ENCODE measurements at places on chromosomes 2 and 18. TPM values are rescaled to one million over a fixed set of nuclear protein-coding genes. Genes with fewer than 3 reads are reported as not detected.

GRCh38 chr2:152846697-152847470, 128.5 kb downstream of the ARL6IP6 start:
- no peaks in the 10 kb centered on the region for H3K27me3 ChIP-seq
- no peaks in the 10 kb centered on the region for H3K36me3 ChIP-seq
- no peak for DNase-seq
- no peak overlapping the region for H3K27ac ChIP-seq
- no peak overlapping the region for H3K4me3 ChIP-seq

- no peaks in the 10 kb centered on the region for H3K27me3 ChIP-seq
- no peak for DNase-seq
- no peaks in the 10 kb centered on the region for H3K36me3 ChIP-seq
- no peaks in the 10 kb centered on the region for H3K4me1 ChIP-seq
- H3K4me3 ChIP-seq = no peak overlapping the region
- peak overlapping the region; percentile 23 for H3K27ac ChIP-seq
Measured at GRCh38 chr2:236830926-236831325, 254.8 kb upstream of the COPS8 start.

DNA sequence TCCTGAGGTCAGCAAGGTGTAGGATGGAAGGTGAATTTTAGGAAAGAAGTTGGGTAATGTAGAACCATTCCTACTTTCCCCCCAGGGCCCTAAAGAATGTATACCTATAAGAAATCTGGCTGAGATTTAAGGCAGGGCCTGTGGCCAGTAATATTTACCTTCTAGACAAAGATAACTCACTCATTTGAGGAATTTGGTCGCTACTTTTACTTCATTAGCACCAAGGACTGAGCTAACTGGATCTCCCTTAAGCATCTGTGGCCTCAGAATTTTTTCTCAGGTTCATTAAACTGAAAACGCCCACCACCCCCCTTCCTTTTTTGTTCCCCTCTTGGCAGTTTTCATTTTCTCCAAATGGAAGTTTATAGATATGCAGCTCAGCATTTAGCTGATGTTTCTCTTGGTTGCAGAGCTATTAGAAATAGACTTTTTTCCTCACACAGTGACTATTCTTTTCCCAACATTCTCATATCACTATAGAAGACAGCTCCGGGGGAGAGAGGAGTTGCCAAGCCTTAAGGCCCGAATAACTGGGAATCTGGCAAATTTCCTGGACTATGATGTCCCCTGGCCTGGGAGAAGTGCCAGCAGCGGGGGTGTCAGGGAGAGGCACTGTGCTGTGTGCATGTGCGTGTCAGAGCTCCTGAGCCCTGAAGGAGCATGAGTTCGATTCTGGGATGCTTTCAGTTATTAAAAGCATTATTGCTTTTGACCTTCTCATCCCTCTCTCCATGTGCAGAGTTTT, 310.9 kb downstream of the PRKCE start:
- H3K4me1 ChIP-seq = peaks cover 10% of the 10 kb centered on the region
- H3K27me3 ChIP-seq = no peaks in the 10 kb centered on the region
- H3K4me3 ChIP-seq = no peak overlapping the region
- peak; percentile 70 for DNase-seq
- no peak overlapping the region for H3K27ac ChIP-seq

DNA sequence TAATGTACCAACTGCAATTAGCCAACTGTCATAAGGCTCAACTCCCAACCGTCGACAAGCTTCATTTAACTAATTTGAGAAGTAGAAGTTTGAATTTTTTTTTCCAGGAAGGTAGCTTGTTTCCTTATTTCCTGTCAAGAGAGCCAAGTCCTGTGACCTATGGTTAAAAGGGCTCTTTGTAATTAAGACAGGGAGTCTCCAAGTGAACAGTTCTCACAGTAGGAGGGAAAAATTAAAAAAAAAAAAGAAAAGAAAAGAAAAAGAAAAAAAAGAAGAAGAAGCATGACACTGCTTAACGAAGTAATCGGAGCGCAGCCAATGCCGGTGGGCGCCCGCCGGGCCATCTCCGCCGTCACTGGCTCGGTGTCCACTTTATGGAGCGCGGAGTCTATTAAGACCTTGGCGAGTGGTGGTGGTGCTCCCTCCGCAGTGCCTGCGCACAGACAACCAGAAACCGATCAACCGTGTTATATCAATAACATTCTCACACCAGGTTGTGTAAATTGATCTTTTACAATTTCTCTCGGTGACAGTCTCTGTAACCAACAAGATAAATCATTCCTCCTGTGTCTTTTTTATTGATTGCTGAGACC, 197.2 kb upstream of the POU3F3 start:
- peaks cover 64% of the 10 kb centered on the region for H3K27me3 ChIP-seq
- no peak overlapping the region for H3K4me3 ChIP-seq
- H3K36me3 ChIP-seq = no peaks in the 10 kb centered on the region
- peaks cover 3% of the 10 kb centered on the region for H3K4me1 ChIP-seq

Gene ERICH2
- polyA plus RNA-seq = 0.24 TPM

DNA sequence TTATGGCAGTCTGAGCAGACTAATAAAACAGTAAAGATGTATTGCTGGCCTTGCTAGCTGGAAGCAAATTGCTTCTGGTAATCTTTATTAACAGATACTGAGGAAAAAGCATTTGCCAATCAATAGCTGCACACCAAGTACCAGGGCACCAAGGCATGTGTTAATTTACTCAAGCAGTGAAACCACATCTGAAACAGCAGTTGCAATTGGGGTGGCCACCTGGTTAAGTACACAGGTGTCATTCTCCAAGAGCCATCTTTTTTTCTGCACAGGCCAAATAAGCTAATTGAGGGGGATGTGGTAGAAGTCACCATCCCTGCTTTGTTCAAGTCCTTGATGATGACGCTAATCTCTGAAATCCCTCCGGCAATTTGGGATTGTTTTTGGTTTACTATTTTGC, 8.6 kb upstream of the SEH1L start:
- no peaks in the 10 kb centered on the region for H3K4me1 ChIP-seq
- no peak overlapping the region for H3K27ac ChIP-seq
- no peaks in the 10 kb centered on the region for H3K27me3 ChIP-seq
- DNase-seq = no peak

DNA sequence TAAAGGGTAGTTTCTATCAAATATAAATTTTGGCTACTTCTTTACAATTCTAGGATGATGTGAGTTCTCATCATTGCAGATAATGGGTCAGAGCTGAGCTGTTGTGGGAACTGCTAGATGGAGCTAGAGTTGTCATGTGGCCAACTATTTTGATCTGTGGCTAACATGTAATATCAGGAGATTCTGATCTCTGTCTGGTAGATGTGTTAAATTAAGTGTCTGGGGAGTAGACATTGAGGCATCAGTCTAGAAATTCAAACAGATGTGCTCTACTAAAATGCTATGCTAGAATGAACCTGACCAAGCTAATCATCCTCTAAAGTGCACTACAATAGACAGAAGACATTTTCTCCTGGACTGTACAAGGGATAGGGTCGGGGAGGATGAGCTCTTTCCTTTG, 30.3 kb upstream of the DARS1 start:
- no peaks in the 10 kb centered on the region for H3K27me3 ChIP-seq
- no peaks in the 10 kb centered on the region for H3K36me3 ChIP-seq
- DNase-seq = no peak
- no peak overlapping the region for H3K4me3 ChIP-seq
- peaks cover 13% of the 10 kb centered on the region for H3K4me1 ChIP-seq

- H3K27me3 ChIP-seq = no peaks in the 10 kb centered on the region
- DNase-seq = peak; percentile 89
- H3K27ac ChIP-seq = peak overlapping the region; percentile 32
- peaks cover 19% of the 10 kb centered on the region for H3K4me1 ChIP-seq
- no peak overlapping the region for H3K4me3 ChIP-seq
Measured at GRCh38 chr18:36402765-36403396, 105.4 kb downstream of the FHOD3 start.

Gene SPHKAP
- polyA plus RNA-seq = not detected

GRCh38 chr2:183349091-183349490, 224.8 kb downstream of the NUP35 start:
- H3K4me3 ChIP-seq = no peak overlapping the region
- no peak overlapping the region for H3K27ac ChIP-seq
- H3K4me1 ChIP-seq = no peaks in the 10 kb centered on the region
- H3K27me3 ChIP-seq = no peaks in the 10 kb centered on the region
- no peak for DNase-seq

Gene INPP5D
- polyA plus RNA-seq = 2.4 TPM

Gene ACADL
- polyA plus RNA-seq = 1.1 TPM

Gene IL1B
- polyA plus RNA-seq = 0.25 TPM

Gene FAM168B
- polyA plus RNA-seq = 98.8 TPM

Gene SAG
- polyA plus RNA-seq = not detected

GRCh38 chr2:38720613-38721241, 30.4 kb downstream of the SRSF7 start:
- peak; percentile 70 for DNase-seq
- H3K27me3 ChIP-seq = no peaks in the 10 kb centered on the region
- no peak overlapping the region for H3K4me3 ChIP-seq
- peak overlapping the region; percentile 82 for H3K27ac ChIP-seq

- H3K27me3 ChIP-seq = no peaks in the 10 kb centered on the region
- no peak overlapping the region for H3K4me3 ChIP-seq
- H3K36me3 ChIP-seq = peaks cover 18% of the 10 kb centered on the region
- no peak for DNase-seq
- no peaks in the 10 kb centered on the region for H3K4me1 ChIP-seq
Measured at GRCh38 chr2:9366026-9366425, 57.3 kb downstream of the ITGB1BP1 start.

- no peak overlapping the region for H3K27ac ChIP-seq
- no peaks in the 10 kb centered on the region for H3K27me3 ChIP-seq
- DNase-seq = peak; percentile 37
- H3K4me3 ChIP-seq = no peak overlapping the region
- no peaks in the 10 kb centered on the region for H3K36me3 ChIP-seq
Measured at GRCh38 chr18:62621546-62621945, 93.8 kb upstream of the PHLPP1 start.

Gene IL1R1
- polyA plus RNA-seq = 10.4 TPM

Gene STK25
- polyA plus RNA-seq = 385 TPM

DNA sequence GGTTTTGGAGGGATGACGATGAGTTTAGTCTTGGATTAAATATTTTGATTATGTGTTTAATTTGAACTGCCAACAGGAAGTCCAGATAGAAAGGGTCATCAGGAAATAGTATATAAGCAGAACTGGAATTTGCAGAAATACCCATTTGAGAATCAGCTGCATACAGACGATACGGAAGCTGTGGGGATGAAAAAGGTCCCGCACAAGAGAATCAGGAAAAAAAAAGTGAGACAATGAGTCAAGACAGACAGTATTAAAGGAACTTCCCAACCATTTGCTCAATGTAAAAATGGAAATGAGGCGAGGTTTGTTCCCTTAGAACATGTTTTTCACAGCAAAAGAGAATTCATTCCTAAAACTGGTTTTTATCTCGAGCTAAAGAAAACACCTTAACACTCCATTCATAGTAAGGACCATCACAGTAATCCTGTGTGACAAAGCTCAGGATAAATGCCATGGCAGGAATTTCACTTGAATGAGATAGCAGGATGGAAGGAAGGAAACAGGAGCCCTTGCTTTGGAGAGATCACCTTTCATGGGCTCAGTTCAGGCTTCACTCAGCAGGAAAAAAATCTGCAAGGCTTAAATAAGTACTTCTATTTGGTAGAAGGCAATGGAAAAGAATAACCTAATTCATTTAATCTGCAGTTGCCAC, 29.3 kb downstream of the BCL2 start:
- H3K4me1 ChIP-seq = peaks cover 69% of the 10 kb centered on the region
- peak overlapping the region; percentile 91 for H3K27ac ChIP-seq
- H3K4me3 ChIP-seq = no peak overlapping the region

- H3K27me3 ChIP-seq = no peaks in the 10 kb centered on the region
- no peak overlapping the region for H3K4me3 ChIP-seq
- DNase-seq = no peak
- H3K36me3 ChIP-seq = no peaks in the 10 kb centered on the region
- no peak overlapping the region for H3K27ac ChIP-seq
Measured at GRCh38 chr2:17910980-17911379, 32.5 kb downstream of the KCNS3 start.

DNA sequence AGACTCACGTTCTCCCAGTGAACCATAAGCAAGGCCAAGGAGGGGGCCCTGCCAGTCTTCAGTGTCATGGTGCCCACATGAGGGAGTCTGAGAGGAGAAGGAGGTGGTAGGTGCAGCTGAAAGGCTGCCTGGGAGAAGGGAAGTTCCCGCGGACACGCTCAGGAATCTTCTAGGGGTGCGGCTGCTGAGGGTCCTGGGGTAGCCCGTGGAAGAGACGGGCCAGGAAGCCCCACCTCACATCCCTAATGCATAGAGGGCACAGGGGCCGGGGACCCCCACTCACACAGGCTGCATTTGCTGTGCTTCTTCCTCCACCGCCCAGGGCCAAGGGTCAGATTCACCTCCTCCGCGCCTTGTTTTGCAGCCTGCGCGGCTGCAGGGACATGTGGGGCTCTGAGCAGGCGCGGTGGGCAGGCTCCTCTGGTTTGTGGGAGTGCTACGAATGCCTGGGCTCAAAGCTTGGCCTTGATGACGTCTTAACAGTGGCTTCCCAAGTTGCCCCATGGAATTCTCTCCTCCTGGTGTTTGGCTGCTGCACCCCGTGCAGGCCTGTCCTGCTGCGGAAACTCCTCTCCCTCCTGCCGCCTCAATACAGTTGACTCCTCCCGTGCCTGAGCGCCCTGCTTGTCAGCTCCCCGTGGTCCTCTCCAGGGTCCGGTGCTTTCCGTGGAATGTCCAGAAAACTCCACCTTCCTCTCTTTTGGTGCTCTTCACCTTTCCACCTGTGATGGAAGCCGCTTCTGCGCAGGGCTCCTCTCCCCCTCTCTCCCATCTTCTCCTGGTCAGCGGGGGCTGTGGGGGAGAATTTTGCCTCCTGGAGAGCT, 95.7 kb downstream of the VAPA start:
- no peaks in the 10 kb centered on the region for H3K36me3 ChIP-seq
- peaks cover 14% of the 10 kb centered on the region for H3K4me1 ChIP-seq
- H3K27me3 ChIP-seq = no peaks in the 10 kb centered on the region
- no peak overlapping the region for H3K27ac ChIP-seq
- DNase-seq = no peak

DNA sequence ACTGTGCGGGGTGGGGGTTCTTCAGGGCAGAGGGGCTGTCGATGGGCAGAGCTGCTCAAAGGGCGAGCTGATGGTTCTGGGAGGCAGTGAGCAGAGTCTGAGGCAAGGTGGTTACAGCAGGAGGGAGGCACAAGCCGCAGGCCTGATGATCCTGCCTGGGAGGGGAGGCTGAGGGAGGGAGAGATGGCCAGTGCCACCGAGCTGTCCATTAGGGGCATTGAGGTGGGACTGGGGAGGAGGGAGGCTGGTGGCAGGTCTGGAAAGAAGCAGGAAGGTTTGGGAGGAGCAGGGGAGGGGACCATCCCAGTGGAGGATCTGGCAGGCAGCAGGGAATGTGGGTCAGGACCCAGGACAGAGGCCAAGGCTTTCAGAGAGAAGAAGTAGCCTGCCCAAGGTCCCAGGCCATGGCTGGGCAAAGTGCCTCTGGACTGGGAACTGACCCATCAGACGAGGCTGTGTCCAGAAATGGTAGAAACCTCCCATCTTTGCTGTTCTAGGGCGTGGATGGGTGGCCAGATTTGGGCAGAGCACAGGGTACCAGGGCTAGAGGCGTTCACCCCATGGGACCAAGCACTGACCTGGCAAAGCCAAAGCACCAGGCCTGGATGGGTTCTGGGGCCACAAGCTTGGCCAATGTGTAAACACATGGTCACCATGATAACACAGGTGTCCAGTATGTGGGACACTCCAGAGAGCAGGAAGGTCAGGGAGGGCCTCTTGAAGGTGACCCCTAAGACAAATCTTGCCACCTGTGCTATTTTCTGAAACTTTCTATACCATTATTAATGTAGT, 55.5 kb downstream of the INHBB start:
- H3K27me3 ChIP-seq = no peaks in the 10 kb centered on the region
- H3K4me3 ChIP-seq = no peak overlapping the region
- no peaks in the 10 kb centered on the region for H3K36me3 ChIP-seq
- no peaks in the 10 kb centered on the region for H3K4me1 ChIP-seq
- no peak overlapping the region for H3K27ac ChIP-seq

Measured in psoas muscle (tissue), 8 donors.